ENCODE measurements at places on chromosomes 3 and 15.

DNA sequence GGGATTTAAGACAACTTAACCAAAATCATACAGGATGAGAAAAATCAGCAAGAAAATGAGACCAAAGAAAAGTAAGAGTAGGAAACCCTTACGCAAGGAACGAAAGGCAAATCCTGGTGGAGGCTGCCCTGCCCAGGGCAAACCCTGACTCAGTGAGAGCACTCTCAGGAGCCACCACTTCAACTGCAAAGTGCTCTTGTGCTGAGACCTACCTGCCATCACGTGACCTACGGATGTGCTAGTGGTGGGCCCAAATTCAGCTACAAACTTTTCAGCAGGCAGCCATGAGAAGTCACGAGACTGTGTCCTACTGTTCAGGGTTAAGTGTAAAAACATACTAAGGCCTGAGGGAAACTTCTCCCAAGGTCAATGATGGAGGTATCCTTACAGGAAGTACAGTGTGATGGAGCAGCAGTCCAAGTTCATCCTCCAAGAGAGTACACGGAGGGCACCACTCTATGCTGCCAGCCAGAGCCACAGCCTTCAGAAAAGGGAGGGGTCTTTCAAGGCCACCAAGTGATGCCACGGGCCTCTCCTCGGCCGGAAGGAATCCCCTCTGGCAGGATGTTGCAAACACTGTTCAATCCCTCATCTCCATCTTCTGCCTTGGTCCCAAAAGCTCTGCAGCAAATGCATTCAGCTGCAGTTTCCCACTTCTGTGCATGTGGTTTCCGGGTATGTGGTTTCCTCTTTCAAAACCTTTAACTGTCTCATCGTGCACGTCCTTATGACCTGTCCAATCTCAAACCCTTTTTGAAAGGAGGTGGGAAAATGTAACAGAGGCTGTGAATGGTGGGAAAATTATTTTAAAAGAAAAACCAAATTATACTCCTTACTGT, 9.5 kb downstream of the CHSY1 start:
- no peak for DNase-seq

DNA sequence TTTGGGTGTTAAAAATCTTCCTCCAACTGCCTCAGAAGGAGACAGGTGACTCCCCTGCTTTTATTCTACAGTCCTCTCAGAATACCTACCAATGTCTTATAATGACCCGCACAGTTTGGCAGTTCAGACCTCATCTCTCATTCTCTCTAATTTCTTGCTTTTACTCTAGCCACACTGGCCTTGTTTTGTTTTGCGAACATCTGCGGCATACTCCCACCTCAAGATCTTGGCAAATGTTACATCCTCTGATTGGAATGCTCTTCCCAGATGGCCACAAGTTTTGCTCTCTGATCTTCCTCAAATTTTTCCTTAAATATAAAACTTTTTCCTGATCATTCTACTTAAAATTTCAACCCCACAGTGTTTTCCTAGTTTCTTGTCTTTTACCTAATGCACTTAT, 94.1 kb downstream of the PLSCR2 start:
- no peak for DNase-seq

DNA sequence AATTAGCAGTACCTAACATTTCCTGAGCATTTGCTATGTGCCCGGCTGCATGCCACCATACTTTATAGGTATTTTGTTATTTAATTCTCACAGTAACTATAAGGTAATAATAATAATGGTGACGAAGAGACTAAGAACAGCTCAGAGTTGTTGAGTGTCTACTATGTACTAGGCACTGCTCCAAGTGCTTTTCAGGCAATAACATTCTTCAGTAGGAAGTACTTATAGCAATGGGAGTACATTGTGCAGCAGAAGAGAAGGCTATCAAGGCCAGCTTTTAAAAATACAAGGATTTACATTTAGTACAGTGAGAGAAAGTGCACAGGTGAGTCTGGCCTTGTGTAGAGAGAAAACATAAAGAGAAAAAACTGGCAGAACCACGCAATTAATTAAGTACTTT, 647.4 kb downstream of the FHIT start:
- no peak for DNase-seq

GRCh38 chr15:38297623-38298388, 45.2 kb downstream of the SPRED1 start:
- no peak for DNase-seq

DNA sequence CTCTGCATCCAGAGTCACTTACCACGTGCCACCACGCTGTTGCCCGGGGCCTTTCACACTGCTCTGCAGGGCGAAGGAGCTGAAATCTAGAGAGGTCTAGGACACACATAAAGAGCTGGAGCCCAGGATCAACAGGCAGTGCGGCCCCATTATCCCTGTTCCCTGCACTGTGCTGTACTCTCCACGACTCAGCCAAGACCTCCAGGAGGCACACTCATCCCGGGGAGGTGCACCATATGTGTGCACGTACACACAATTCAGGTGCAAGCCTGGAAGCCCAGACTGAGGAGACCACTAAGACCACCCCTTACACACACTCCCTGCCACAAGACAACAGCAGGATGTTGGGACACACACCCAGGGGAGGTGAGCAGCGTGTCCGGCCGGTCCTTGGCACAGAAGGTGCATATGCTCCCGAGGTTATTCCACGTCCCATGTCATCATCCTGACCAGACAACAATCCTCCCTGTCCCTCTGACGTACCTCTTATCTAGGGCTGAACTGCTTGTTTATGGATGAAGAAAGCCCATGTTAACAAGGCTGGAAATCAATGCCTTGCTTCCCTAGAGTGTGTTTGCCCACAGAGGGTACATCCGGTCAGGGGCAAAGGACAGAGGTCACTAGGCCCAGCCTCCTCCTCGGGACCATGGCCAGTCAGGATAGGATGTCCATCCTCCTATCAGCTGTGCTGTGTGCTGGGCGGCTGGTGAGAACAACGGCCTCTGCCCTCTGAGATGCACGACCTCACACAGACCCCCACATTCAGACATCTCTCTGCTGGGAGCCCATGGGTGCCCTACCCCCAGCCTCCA, 16.1 kb downstream of the KLF15 start:
- no peak for DNase-seq

GRCh38 chr3:171264758-171265157, 195.4 kb downstream of the TNIK start:
- no peak for DNase-seq

- peak; percentile 41 for DNase-seq
Measured at GRCh38 chr15:40344631-40345120, 3.9 kb upstream of the CCDC9B start.

- no peak for DNase-seq
Measured at GRCh38 chr15:71078506-71079207, 36.6 kb upstream of the THSD4 start.

- DNase-seq = no peak
Measured at GRCh38 chr15:59306520-59307164, 66.0 kb downstream of the MYO1E start.

- DNase-seq = no peak
Measured at GRCh38 chr15:36392676-36393266, 186.7 kb upstream of the CDIN1 start.

GRCh38 chr3:64094713-64095079, 71.4 kb upstream of the PSMD6 start:
- DNase-seq = no peak

DNA sequence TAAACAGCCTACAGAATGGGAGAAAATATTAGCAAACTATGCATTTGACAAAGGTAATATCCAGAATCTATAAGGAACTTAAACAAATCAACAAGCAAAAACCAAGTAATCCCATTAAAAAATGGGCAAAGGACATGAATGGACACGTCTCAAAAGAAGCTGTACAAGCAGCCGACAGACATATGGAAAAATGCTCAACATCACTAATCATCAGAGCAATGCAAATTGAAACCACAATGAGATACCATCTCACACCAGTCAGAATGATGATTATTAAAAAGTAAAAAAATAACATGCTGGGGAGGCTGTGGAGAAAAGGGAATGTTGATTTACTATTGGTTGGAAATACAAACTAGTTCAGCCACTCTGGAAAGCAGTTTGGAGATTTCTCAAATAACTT, 30.7 kb upstream of the PPM1L start:
- no peak for DNase-seq

- DNase-seq = peak; percentile 56
Measured at GRCh38 chr3:26920646-26921478, 298.3 kb downstream of the LRRC3B start.

DNA sequence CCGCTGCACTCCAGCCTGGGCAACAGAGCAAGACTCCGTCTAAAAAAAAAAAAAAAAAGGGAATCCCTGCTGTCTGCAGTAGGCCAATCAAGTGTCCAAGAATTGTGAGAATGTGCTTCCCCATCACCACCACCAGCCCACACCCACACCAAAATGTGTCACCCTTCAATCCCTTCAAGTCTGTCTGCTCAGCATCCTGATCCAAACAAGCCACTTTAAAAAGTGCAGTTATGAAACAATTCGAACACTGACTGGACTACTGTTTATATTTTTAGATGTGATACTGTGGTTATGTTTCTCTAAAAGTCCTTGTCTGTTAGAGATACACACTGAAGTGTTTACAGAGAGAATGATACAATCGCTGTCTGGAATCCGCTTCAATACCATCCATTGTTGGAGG, 78.1 kb upstream of the CGNL1 start:
- DNase-seq = no peak

GRCh38 chr3:195892105-195893043, 16.0 kb downstream of the TNK2 start:
- DNase-seq = no peak

- DNase-seq = no peak
Measured at GRCh38 chr3:129614435-129614834, 8.0 kb upstream of the PLXND1 start.

DNA sequence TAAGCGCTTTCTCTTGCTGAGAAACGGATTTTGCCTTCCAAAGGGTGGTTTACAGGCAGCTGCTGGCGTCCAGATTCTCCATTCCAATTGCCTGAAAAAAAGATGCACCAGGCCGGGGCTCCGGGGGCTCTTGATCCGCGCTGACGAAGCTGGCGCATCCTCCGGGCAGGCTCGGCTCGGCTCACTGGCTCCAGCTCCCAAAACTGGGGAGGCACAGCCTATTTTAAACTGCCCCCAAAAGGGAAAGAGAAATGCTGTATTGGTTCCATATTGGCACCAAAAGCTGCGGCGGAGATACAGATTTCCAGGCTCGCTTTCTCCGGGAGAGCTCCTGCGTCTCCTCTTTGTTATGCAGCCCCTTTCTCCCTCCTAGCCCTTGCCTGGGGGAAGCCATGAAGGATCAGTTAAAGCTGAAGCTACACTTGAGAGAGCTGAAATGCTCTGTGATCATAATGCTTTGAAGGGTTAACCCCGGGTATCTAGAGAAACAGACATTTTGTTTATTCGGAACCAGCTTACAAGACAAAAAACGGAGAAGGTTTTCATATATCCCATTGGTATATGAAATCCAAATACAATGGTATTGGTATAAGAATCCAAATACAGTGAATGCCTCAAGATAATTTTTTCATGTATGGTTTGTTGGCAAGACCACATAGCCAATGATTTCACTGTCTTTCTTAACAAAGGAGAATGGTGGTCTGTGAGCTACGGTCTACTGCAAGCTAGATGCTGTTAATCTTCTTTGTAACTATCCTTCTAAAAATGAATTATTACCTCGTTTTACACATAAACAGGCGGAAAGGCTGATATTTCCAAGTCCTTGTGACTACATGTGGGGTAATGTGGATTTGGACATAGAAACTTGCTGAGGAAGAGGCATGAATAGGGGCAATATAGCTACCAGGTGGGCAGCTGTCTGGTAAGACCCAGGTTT, 693 bp downstream of the CD200 start:
- DNase-seq = peak; percentile 65

DNA sequence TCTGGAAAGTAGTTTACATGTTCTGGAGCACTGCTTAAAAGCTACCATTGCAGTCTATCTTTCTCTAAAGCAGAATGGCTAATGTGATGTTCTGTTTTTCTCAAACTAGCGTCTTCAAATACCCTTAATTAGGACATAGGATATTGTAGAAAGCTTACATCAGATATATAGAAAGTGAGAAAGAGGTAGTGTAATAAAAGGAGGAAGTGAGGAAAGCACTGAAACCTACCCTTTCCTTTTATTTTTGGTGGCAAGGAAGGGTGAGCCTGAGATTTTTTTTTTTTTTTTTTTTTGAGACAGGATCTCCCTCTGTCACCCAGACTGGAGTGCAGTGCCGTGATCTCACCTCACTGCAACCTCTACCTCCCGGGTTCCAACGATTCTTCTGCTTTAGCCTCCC, 9.4 kb downstream of the SENP2 start:
- DNase-seq = no peak

- DNase-seq = no peak
Measured at GRCh38 chr15:44385344-44385942, 42.0 kb upstream of the CTDSPL2 start.

DNA sequence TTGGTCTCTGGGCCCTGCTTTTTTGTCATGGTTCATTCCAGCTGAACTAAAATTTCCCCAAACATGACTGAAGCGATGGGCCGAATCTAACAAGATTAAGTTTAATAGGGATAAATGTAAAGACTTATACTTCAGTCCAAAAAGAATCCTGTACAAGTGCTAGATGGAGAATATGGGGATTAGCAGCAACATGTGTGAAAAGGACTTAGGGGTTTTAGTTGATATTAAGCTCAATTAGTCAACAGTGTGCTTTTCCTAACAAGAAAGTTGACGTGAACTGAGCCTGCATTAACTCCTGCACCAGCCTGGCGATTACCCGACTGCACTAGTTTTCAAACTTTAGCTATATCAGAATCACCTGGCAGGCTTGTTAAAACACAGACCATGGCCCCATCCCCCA, 61.0 kb upstream of the BBX start:
- DNase-seq = no peak

GRCh38 chr3:112355307-112355687, 22.3 kb downstream of the CD200 start:
- DNase-seq = no peak

DNA sequence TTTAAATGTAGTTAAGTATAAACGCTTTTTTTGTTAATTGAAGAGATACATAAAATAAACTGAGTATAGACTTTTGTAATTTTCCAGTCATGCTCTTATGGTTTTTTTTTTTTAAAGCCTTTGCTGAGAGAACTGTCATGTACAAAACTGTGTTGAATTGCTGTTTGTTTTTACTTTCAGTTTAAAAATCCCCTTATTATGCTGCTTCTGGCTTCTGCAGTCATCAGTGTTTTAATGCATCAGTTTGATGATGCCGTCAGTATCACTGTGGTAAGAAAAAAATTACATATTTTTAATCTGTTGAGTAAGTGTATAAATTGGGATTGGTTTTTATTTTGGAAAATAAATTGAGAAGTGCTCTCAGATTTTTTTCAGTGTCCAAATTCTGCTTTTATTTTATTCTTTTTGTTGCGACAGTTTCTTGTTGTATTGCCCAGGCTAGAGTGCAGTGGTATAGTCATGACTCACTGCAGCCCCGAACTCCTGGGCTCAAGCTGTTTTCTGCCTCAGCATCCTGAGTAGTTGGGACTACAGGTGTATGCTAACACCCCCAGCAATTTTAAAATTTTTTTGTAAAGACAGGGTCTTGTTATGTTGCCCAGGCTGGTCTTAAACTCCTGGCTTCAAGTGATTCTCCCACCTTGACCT, 40.7 kb downstream of the ATP2C1 start:
- no peak for DNase-seq

GRCh38 chr15:85403745-85404144, 23.3 kb downstream of the AKAP13 start:
- DNase-seq = no peak

Data from NCI-H510A treated with DMSO at 0.1 percent for 48 hours (cell line).